ENCODE measurements at places on chromosomes 12 and 14. TPM values are rescaled to one million over a fixed set of nuclear protein-coding genes. Genes with fewer than 3 reads are reported as not detected.

Gene ACIN1
- 85.2 TPM for total RNA-seq

Gene ACSS3
- total RNA-seq, result 3.4 TPM

Gene RASAL1
- 2.0 TPM for total RNA-seq

Gene EML5
- 0.40 TPM for total RNA-seq

Gene KRT71
- not detected for total RNA-seq

Gene PRIMA1
- total RNA-seq, result not detected

Gene KRT6A
- total RNA-seq, result 0.29 TPM

Gene PRH2
- total RNA-seq, result not detected

Gene RPL10L
- not detected for total RNA-seq

Gene GPR68
- 1.8 TPM for total RNA-seq

Gene PSMD9
- 44.2 TPM for total RNA-seq

Gene MMP19
- total RNA-seq, result 1.2 TPM

Gene OR10G2
- not detected for total RNA-seq

Gene METTL25
- 4.7 TPM for total RNA-seq

Gene ARHGEF25
- 1.3 TPM for total RNA-seq

Gene NOC4L
- 45.0 TPM for total RNA-seq

Gene VIPAS39
- total RNA-seq, result 17.8 TPM

Gene DHH
- 0.52 TPM for total RNA-seq

Gene ERH
- total RNA-seq, result 163 TPM

Gene LRCOL1
- not detected for total RNA-seq

Gene CLEC6A
- not detected for total RNA-seq

Gene GUCY2C
- not detected for total RNA-seq

Gene NAV3
- 27.9 TPM for total RNA-seq

Gene AICDA
- total RNA-seq, result not detected

Gene C1QL4
- total RNA-seq, result not detected

Gene EMP1
- 117 TPM for total RNA-seq

Gene TAS2R10
- 0.14 TPM for total RNA-seq

Gene HOXC5
- 0.80 TPM for total RNA-seq

Gene EPYC
- not detected for total RNA-seq

Gene RILPL2
- total RNA-seq, result 1.7 TPM

Gene FITM1
- not detected for total RNA-seq

Gene MANSC4
- not detected for total RNA-seq

Gene CLEC9A
- total RNA-seq, result not detected

Gene NUAK1
- 15.6 TPM for total RNA-seq

Gene PLD4
- total RNA-seq, result not detected

Gene KRT73
- total RNA-seq, result not detected

Gene RGS6
- not detected for total RNA-seq

Gene CPSF6
- total RNA-seq, result 19.7 TPM

Gene RTRAF
- 101 TPM for total RNA-seq

Gene FSCB
- not detected for total RNA-seq

Gene C12orf54
- total RNA-seq, result not detected

Gene GALNT6
- 32.4 TPM for total RNA-seq

Gene GPR135
- 1.3 TPM for total RNA-seq

Gene SERPINA3
- 4.7 TPM for total RNA-seq

Gene RPGRIP1
- 0.07 TPM for total RNA-seq

Gene TEX22
- not detected for total RNA-seq

Gene TSPAN19
- total RNA-seq, result not detected

Gene TMEM132C
- total RNA-seq, result not detected

Gene IL22
- total RNA-seq, result not detected

Gene ASIC1
- total RNA-seq, result 4.0 TPM
